Kidney (tissue), 22 donors: ENCODE measurements at places on chromosomes 2 and 18. TPM values are rescaled to one million over a fixed set of nuclear protein-coding genes. Genes with fewer than 3 reads are reported as not detected.

GREB1 gene
- total RNA-seq, result 0.98 TPM

TMEM169 gene
- total RNA-seq, result 4.6 TPM

CTAGE1 gene
- total RNA-seq, result not detected

POTEC gene
- not detected for total RNA-seq

DYSF gene
- total RNA-seq, result 19.8 TPM

DYNAP gene
- total RNA-seq, result not detected

TYW5 gene
- 8.0 TPM for total RNA-seq

GRB14 gene
- total RNA-seq, result 41.7 TPM

OR6B2 gene
- not detected for total RNA-seq

ZSWIM2 gene
- total RNA-seq, result not detected

POTEJ gene
- not detected for total RNA-seq

TMEM178A gene
- 5.7 TPM for total RNA-seq

LIPG gene
- 50.9 TPM for total RNA-seq

UGT1A4 gene
- 1.1 TPM for total RNA-seq

ZNF513 gene
- 23.6 TPM for total RNA-seq

MALT1 gene
- total RNA-seq, result 39.4 TPM

SATB2 gene
- total RNA-seq, result 17.5 TPM

MYOM1 gene
- 6.8 TPM for total RNA-seq

QPCT gene
- total RNA-seq, result 16.6 TPM

CCNT2 gene
- total RNA-seq, result 42.1 TPM

ZNF892 gene
- total RNA-seq, result 6.2 TPM

CDCA7 gene
- 2.0 TPM for total RNA-seq

CYS1 gene
- 245 TPM for total RNA-seq

AGXT gene
- total RNA-seq, result 0.09 TPM

ADD2 gene
- total RNA-seq, result 2.9 TPM

PLCD4 gene
- 11.0 TPM for total RNA-seq

AOX1 gene
- 38.6 TPM for total RNA-seq

SOWAHC gene
- total RNA-seq, result 11.8 TPM

PIEZO2 gene
- 4.1 TPM for total RNA-seq

TNFRSF11A gene
- 5.4 TPM for total RNA-seq

PARD6G gene
- 1.9 TPM for total RNA-seq

MAP2 gene
- 11.4 TPM for total RNA-seq

ATP5F1A gene
- 417 TPM for total RNA-seq

CYBRD1 gene
- total RNA-seq, result 57.3 TPM

ABCG5 gene
- not detected for total RNA-seq

UGT1A7 gene
- total RNA-seq, result 0.35 TPM

MOGAT1 gene
- total RNA-seq, result not detected

CPLX4 gene
- total RNA-seq, result not detected

HOXD13 gene
- total RNA-seq, result not detected

SERPINE2 gene
- 27.3 TPM for total RNA-seq

DNAJC5G gene
- not detected for total RNA-seq

UNC80 gene
- 0.06 TPM for total RNA-seq

PLEK gene
- 17.3 TPM for total RNA-seq

AFF3 gene
- 11.0 TPM for total RNA-seq

ARHGEF4 gene
- 0.94 TPM for total RNA-seq

CFAP210 gene
- 0.60 TPM for total RNA-seq

HEATR5B gene
- total RNA-seq, result 20.5 TPM

LMAN2L gene
- total RNA-seq, result 23.0 TPM
